ENCODE measurements at places on chromosomes 16 and 17.

DNA sequence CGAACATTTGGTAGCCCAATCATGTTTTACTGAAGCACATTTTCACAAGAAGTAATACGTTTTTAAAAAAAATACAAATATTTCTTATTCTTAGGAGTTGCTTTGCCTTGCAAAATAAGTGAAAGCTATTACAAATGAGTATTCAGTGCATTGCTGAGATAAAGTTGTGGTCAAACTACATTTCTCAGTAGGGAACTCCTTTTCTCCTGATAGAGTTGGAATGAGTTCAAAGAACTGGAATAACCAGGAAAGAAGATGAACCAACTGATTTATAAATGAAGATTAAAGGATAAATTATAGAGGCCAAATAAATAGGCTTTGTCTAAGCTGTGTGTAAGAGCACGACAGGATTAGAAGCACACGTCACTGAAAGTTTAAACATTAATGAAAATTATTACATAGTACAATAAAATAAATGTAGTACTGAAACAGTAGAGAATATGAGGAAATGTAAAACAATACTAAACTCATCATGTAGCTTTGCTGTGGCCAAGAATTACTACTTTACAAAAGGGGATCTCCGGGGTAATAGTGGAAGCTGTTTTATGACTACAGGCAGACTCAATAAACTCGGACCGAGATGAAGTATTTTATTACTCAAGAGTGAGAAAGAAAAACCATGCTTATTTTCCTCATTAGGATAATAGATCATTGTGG, 73.6 kb downstream of the KCNJ2 start:
- DNase-seq = no peak

DNA sequence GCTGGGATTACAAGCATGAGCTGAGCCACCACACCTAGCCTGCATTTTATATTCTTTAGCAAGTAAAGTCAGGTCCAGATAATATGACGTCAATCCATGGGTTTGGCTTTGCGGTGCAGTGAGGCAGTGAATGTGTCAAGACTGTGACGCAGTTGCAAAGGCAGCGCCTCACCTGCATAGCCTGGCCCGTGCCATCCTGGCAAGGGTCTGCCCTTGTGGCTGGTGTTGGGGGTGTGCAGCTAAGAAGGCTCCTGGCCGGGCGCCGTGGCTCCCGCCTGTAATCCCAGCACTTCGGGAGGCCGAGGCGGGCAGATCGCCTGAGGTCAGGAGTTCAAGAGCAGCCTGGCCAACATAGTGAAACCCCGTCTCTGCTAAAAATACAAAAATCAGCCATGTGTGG, 7.0 kb downstream of the PDF start:
- no peak for DNase-seq

GRCh38 chr17:2421315-2422147, 20.7 kb upstream of the MNT start:
- DNase-seq = no peak

GRCh38 chr16:13118091-13118490, 216.7 kb downstream of the SHISA9 start:
- no peak for DNase-seq

GRCh38 chr16:77967054-77967904, 55.1 kb upstream of the CLEC3A start:
- no peak for DNase-seq

DNA sequence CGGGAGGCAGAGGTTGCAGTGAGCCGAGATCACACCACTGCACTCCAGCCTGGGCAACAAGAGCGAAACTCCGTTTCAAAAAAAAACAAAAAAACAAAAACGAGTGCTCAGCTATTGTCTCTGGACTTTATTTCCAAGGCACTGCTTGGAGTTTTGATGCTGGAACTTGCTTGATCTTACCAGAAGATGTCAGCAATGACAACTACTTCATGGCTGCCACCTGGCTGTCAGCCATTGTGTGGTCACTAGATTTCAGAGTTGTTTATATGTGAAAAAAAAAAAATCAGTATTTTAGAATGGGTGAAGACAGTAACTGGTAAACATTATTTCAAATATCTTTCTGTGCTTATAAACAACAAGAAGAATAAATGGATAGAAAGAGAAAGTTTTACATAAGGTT, 26.3 kb upstream of the OR4D1 start:
- DNase-seq = peak; percentile 29

DNA sequence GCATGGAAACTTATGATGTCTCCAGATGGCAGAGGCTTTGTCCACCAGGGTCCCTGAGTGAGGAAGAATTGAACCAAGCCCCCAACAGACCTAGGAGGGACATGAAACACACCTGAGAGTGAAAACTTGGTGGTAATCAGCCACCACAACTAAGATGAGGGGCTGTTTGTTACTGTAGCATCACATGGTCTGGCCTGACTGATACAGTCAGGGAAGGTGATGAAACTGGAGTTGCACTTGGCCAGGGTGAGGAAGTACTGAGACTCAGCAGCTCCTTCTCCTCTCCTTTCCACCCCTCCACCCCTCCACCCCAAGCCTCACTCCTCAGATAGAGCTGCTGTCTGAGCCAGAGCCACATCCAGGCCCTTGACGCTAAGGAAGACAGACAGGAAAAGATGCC, 37.2 kb downstream of the C16orf82 start:
- DNase-seq = no peak

DNA sequence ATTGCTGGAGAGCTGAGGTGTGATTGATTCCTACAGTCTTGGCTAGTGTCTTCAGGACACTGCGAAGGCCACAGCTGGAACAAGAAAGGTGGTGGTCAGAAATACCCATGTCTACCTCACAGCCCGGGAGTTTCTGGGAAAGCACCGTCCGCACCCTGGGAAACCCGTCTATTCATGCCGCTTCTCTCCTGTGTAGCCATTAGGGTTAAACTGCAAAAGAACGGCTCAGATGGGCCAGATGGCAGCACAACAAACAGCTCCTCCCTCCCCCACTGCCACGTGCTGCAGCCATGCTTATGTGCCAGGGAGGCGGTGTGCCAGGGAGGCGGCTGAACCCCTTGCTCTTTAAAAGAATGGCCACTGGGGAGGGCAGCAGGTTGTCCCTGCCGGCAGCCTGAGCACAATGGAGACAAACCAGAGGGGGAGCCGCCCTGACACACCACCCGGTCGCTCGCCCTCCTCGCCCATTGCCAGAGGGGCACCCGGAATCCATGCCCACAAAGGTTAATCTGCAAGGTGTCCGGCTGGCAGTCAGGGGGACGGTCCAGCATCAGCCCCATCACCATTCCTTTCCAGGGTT, 65.2 kb downstream of the CYTH1 start:
- peak; percentile 49 for DNase-seq

- no peak for DNase-seq
Measured at GRCh38 chr17:76707985-76708807, 2.6 kb downstream of the MXRA7 start.

- DNase-seq = no peak
Measured at GRCh38 chr17:66330646-66331037, 28.2 kb downstream of the PRKCA start.

GRCh38 chr17:2613089-2613808, 19.8 kb downstream of the PAFAH1B1 start:
- DNase-seq = no peak

DNA sequence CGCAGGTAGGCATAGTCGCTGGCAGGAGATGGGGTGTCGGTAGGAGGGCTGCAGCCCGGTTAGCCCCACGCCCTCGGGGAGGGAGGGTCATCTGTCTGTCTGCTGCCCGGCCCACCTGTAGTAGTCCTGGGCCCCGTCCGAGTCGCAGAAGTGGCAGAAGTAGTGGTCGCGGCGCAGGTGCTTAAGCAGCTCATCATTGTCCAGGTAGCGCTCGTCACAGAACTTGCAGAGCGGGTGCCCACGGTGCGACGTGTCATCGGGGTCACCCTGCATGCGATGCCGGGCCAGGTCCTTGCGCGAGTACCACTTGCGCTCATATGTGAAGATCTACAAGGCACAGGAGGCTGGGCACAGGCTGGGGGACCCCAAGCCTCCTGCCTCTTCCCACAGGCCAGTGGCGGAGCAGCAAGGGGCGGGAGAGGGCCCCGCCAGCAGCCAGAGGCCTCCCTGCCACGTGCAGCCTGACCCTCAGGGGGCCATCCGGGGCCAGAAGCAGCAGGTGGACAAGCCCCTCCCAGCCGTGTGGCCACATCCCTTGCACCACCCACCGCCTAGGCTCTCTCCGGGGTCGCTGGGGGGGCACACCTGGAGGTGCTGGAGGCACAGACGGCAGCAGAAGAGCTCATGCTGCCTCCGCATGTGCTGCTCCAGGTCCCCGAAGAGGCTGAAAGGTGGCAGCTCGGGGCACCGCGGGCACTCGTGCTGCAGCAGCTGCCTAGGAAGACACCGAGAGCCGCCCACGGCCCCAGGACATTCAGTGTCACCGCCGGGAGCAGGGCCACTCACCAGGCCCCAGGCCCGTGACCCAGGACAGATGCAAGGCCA, 7.0 kb downstream of the ZNF598 start:
- DNase-seq = no peak

DNA sequence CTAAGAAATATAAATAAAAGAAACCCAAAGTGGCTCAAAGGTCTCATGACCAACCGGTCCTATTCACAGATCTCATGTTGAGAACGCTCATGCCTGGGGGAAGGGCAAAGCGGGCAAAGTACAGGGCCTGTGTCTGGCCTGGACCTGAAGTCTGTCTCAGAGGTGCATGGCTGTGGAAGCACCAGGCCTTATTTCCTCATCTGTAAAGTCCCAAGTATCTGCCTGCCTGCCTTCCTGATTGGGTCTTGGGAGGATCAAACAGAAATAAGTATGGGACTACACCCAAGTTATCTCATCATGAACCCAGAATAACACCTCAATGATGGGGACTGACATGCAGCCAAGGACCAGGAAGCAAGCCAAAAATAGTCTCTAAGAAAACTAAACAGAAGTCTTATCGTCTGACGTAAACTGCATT, 14.2 kb downstream of the AXIN2 start:
- DNase-seq = peak; percentile 48

- peak; percentile 91 for DNase-seq
Measured at GRCh38 chr17:27282054-27282551, 11.8 kb upstream of the WSB1 start.

DNA sequence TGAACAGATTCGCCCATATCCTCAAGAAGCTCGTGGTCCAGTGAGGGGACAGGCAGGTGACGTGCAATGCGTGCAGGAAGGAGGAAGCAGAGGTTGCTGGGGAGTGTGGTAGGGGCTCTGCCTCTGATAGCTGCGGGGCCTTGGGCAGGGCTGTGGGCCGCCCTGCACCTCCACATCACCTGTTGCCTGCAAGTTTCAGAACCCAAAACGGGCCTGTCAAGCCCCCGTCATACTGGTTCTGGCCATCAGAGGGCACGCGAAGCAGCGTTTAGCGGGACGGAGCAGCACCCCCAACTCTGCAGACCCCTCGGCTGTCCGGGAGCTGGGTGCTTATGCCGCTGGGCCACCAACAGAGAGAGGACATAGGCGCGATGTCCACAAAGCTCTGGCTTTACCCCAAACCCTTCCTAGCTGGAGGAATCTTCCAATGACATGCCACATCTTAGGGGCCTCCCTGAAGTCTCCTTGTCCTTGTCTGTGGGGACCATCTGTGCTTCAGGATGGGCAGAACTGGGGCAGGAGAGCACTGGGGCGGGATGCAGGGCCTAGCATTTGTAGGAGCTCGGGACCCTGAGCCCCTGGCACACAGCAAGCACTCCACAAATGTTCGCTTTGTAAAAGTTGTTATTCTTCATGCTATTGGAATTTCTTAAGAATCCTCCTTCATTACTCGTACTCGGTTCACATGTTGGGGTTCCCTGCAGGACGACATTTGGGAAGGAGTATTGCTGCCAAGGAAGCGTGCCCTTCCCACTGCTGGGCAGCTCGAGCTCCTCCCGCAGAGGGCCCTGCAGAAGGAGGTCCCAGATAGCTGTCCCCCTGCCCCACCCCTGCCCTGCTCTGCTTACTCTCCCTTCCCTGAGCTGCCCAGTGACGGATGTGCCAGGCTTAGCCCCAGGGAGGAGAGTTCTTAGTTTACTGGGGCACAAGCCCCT, 64.3 kb downstream of the CNGB1 start:
- peak; percentile 23 for DNase-seq

GRCh38 chr16:78434401-78434800, 334.9 kb downstream of the WWOX start:
- no peak for DNase-seq

- DNase-seq = no peak
Measured at GRCh38 chr17:64260886-64261285, 2.2 kb downstream of the TEX2 start.

DNA sequence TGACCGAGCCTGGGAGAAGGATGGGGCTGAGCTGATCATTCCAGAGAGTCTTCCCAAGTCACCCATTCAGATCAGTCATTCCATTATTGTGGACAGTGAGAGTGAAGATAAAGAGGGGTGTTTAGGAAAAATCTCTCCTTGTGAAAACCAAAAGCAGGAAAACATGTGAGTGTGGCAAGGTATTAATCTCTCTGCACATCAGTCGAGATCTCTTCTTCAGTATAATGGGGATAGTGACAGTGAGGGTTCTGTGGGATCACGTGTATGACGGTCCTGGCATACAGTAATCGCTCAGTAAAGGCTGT, 35.4 kb downstream of the CHD9 start:
- no peak for DNase-seq

DNA sequence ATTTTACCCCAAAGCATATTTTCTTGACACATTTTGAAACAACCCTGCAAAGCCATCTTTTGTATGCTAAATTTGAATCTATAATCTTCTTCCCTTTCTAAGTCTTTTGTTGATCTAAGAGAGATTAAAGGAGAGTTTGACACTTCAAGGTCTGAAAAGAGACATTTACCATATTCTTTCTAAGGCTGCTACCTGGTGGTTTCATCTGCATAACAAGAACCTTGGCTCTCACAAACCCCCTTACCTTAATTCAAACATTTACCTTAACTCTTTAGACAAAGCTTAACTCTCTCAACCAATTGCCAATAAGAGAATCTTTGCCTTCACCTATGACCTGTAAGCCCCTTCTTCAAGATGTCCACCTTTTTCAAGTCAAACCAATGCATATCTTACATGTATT, 1143.6 kb downstream of the CDH11 start:
- no peak for DNase-seq

GRCh38 chr16:86455116-86455515, 55.2 kb upstream of the FOXF1 start:
- peak; percentile 75 for DNase-seq

DNA sequence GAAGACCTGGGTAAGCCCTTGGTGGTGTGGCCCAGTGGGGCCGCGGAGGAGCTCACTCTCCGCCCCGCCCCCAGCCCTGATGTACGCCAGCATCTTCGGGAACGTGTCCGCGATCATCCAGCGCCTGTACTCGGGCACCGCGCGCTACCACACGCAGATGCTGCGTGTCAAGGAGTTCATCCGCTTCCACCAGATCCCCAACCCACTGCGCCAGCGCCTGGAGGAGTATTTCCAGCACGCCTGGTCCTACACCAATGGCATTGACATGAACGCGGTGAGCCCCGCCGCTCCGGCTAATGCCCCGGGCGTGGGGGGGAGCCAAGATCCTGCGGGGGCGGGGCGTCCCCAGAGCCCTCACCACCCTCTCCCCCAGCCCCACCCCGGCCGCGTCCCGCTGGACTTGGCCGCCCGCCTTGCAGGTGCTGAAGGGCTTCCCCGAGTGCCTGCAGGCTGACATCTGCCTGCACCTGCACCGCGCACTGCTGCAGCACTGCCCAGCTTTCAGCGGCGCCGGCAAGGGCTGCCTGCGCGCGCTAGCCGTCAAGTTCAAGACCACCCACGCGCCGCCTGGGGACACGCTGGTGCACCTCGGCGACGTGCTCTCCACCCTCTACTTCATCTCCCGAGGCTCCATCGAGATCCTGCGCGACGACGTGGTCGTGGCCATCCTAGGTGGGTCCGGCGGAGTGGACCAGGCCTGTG, 12.1 kb upstream of the DCAF7 start:
- DNase-seq = peak; percentile 4

GRCh38 chr16:1145383-1146100, 7.4 kb upstream of the CACNA1H start:
- no peak for DNase-seq
